Kidney glomerular epithelial cell (primary cell): ENCODE measurements at places on chromosomes 4 and X.

DNA sequence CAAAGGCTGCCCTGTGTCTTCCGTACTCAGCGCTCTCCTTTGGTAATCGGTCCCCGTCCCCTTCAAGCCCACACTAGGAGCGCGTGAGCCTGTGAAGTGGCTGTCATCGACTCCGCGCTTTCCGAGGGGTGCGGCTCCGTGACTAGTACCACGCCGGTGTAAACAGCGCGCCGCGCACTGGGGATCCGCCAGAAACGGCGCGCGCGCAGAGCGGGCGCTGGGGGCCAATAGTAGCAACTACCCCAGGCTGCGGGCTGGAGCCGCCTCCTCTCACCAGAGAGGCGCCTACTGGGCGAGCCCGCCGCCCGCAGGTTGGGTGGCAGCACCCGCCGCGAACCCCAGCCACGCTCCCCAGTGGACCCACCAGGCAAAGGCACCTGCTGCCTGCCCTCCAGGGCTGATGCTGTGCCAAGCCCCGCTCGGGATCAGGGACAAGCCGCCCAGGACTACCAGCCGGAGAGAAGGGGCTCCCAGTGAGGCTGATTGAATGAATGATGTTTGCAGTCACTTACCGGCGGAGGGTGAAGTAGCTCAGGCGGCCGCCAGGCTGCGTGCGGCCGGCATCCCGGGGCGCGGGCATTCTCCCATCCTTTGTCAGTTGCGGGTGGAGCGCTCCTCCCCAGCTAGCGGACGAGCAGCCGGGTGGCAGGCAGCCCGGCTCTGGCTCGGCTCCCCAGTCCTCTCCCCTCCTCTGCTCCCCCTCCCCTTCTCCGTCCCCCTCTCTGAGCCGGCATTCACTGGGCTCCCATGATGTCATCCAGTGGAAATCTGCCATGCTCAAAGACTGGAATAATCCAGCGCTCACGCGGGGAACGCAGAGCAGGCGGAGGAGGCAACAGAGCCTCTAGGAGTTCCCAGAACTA, 370.3 kb upstream of the SMIM31 start:
- DNase-seq: peak; percentile 72

DNA sequence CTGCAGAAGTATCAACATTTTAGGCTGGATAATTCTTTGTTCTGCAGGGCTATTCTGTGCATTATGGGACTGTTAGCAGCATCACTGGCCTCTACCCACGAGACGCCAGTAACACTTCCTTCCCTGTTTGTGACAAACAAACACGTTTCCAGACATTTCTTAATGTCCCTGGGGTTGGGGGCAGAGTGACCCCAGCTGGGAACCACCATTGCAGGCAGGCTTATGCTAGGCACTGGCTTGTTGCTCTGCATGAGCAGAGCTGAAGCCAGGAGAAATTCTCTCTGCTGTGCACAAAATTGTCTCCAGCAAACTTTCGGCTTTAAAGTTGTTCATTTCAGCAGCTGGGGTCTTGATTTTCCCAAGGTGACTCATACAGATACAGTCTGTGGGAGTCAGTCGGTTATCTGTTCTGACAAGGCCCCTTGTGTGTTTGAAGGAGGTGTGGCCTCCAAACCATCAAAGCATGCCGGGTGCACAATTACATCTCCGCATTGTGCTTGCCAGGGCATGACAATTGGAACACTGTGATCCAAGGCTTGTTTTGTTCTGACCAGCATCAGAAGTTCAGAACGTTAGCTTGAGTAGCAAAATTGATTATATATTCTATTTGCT, 156.4 kb upstream of the BOD1L1 start:
- DNase-seq: peak; percentile 73

DNA sequence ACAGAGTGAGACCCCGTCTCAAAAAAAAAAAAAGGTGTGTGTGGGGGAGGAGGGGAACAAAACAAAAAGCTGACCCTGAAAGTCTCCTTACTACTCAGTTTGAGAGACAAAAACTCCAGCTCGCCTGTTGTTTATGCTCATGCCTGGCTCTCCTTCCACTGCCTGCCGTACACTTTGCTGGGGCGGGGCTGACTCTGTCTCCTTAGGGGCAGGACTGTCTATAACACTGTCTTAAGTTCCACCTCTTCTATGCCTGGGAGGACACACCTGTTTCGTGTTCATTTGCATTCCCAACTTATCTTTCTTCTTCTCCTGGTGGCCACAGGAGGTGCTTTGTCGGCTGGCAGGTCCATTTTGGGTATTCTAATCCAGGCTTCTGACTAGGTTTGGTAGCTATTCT, 81.4 kb downstream of the MTNR1A start:
- no peak for DNase-seq

DNA sequence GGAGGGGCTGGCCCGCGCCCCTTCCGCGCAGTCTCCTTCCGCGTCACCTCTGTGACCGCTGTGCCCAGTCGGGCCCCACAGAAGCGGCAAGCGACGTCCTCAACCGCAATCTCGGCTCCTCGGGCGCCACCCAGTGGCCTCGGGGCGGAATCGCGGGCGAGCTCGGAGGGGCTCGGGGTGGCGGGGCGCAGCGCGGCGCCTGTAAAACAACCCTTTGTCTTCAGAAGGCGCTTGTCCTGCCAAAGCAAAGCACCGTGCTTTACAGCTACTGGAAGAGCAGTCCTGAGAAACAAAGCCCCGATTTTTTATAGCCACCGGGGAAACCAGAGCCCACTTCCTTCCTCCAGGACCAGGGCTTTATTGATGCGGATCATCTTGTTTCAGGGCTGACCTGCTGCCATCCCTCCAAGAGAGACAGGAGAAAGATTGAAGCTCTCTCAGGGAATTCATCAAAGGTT, 37.3 kb upstream of the CDKN2AIP start:
- peak; percentile 46 for DNase-seq

- no peak for DNase-seq
Measured at GRCh38 chr4:126799971-126800574, 832.7 kb upstream of the INTU start.

- no peak for DNase-seq
Measured at GRCh38 chr4:34280131-34280530, 1964.2 kb downstream of the ARAP2 start.

GRCh38 chr4:122052677-122053076, 99.5 kb upstream of the BLTP1 start:
- DNase-seq: no peak

- DNase-seq: no peak
Measured at GRCh38 chr4:91447168-91447567, 856.6 kb upstream of the GRID2 start.

- DNase-seq: no peak
Measured at GRCh38 chrX:15745179-15745578, 7.1 kb downstream of the CA5B start.

- no peak for DNase-seq
Measured at GRCh38 chr4:2335729-2336101, 73.8 kb upstream of the MXD4 start.

GRCh38 chrX:27599928-27600327, 9.8 kb downstream of the DCAF8L2 start:
- peak; percentile 7 for DNase-seq

- DNase-seq: no peak
Measured at GRCh38 chrX:109448282-109448938, 33.5 kb downstream of the GUCY2F start.

DNA sequence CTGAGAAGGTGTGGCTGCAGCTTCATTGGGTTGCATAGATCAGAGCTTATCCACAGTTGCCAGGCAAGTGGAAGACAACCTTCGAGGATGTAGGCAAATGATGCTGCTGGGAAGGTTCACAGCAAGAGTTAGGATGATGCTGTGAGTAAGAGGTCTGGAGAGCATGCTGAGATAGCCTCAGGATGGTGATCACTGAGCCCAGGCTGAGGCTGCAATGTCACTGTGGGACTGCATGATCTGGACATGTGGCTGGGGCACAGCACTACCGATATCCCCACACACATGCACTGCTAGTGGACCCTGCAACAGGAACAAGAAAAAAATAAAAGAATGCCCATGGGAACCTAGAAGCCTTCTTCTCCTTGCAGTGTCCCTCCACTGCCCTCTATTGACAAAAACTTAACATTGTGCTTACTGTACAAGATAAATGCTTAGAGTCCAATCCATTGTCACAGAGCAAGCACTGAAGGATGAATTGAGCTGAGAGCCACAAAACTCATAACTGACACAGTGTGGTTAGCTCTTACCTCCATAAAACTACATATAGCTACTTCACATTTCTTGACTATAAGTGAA, 105.6 kb downstream of the CNKSR2 start:
- DNase-seq: peak; percentile 21

DNA sequence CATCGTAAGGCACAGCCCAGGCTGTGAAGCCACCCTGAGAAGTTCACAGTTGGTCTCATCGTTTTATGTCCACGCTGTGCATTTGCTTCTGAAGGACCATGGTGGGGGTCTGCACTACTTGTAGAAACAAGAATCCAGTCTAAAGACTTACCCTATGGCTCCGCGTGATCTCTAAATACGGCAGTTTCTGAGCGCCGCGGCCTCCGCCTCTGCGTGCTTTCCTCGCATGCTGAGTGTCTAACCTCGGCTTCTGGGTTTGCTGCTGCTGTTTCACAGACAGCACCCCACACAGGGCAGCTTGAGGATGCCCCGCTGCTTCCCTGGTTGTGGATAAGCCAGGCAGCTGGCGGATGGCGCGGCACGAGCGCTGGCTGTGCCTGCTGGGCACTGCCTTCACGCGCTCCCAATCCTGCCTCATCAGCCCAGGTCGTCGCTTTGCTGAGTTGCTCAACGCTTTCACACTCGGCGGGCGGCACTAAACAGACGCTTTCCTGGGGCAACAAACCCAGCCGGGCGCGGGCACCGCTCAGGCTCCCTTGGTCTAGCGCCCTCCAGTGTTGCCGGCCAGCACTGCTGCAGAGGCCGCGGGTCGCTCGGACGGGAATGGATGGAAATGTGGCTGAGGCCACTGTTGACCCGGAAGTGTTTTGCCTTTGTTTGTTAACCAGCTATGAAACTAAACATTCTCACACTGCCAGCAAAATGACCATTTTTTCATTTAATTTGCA, 39.2 kb downstream of the FGFRL1 start:
- DNase-seq: no peak

DNA sequence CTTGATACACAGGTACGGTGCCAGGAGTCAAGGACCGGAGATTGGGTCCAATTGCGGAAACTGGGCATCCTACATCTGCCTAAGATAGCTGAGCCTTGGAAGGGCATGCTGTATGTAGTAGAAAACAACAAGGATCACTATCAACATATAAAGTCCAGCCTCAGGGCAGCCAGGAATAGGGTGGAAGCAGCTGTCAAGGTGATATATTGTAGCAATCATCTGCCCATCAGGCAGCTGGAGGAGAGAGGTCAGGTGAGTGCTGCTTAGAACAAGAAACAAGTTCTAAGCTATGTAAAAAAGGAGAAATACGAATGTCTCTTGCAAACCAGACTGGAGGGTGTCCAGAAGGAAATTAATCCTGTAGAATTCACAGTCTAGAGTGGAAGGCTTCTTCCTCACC, 34.8 kb downstream of the KCNE5 start:
- no peak for DNase-seq

GRCh38 chr4:123536225-123536624, 139.6 kb downstream of the SPRY1 start:
- DNase-seq: no peak

DNA sequence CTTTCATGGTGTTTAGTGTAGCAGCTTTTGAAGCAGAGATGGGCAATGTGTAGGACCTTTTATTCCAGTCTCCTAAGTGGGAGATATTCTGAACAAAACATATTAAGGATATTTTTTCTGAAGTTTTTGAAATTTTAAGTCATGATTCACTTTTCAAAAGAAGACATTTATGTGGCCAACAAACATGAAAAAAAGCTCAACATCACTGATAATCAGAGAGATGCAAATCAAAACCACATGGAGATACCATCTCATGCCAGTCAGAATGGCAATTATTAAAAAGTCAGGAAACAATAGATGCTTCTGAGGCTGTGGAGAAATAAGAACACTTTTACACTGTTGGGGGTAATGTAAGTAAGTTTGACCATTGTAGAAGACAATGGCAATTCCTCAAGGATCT, 76.0 kb downstream of the FAT4 start:
- no peak for DNase-seq

DNA sequence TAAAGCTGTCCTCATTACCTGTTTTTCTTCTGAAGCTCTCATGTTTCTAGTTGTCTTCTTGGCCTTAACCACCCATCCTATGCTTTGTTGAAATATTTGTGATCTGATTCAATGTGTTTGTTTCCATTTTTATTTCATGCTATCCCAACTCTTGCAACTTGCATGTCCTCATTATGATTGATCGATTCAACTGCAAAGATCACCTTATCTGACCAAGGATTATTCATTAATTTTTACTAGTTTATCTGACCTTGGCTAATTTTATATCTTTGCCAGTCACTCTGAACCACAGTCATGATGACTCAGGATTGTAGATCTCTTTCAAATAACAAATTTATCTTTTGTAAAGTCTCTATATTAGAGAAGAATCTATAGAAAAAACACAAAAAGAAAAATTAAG, 70.7 kb downstream of the UGT2A2 start:
- no peak for DNase-seq

GRCh38 chr4:145828802-145829485, 109.7 kb downstream of the ZNF827 start:
- no peak for DNase-seq

DNA sequence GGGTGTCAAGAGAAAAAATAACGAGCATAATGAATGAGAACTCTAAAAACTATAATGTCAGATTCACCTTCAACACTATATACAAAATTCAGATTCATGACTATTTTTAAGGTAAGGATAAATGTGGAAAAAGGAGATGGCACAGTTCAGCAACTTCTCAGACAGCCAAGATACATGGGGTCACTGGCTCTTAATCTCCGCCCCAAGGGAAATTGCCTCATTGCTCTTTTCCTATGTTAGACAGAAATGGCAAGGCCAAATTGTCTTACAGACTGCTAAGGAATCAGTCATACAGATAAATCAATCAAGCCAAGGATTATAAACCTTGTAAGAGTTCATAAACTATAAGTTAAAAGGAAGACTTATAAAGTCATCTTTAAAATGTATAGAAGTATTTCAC, 183.4 kb downstream of the OPHN1 start:
- no peak for DNase-seq

DNA sequence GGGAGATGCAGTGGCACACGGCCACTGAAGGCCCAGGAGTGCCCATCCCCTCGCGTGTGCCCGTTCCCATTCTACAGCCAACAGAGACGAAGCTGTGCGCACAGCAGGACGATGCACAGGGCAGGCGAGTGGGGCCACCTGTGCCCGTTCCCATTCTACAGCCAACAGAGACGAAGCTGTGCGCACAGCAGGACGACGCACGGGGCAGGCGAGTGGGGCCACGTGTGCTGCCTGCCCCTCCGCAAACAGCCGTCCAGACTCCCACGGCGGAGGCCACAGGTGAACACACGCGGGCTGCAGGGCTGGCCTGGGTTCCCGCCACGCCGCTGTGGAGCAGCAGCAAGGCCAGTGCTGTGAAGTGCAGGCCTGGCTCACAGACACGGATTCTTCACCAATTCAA, 32.0 kb downstream of the GAK start:
- DNase-seq: no peak

GRCh38 chr4:48017108-48017571, 568 bp downstream of the NIPAL1 start:
- peak; percentile 54 for DNase-seq

GRCh38 chrX:10828640-10829039, 208.3 kb upstream of the MID1 start:
- no peak for DNase-seq

GRCh38 chrX:45186643-45187026, 14.0 kb downstream of the DIPK2B start:
- no peak for DNase-seq
